ENCODE measurements at places on chromosomes 2 and 18. TPM values are rescaled to one million over a fixed set of nuclear protein-coding genes. Genes with fewer than 3 reads are reported as not detected.

GRCh38 chr2:96507957-96508520 is 2.9 kb upstream of the NEURL3 start:
- peak; percentile 87 for DNase-seq

DNA sequence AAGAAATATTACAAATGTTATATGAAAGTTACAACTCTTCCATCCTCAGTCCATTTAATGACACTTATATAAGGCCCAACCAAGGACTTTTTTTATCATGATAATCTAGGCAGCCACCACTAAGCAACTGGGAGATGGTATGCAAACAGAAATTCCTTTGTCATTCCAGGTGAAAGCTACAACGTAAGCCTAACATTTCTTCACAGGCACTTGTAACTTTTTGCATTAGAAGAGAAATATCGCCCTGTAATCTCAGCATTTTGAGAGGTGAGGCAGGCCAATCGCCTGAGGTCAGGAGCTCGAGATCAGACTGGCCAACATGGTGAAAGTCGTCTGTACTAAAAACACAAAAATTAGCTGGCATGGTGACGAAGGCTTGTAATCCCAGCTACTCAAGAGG is 581.2 kb upstream of the SLC8A1 start:
- no peak for DNase-seq

- no peak for DNase-seq
These were observed 69.7 kb downstream of the TGOLN2 start for GRCh38 chr2:85257970-85258605.

- no peak for DNase-seq
These were observed 143.4 kb downstream of the TMEM17 start for GRCh38 chr2:62362561-62362960.

DNA sequence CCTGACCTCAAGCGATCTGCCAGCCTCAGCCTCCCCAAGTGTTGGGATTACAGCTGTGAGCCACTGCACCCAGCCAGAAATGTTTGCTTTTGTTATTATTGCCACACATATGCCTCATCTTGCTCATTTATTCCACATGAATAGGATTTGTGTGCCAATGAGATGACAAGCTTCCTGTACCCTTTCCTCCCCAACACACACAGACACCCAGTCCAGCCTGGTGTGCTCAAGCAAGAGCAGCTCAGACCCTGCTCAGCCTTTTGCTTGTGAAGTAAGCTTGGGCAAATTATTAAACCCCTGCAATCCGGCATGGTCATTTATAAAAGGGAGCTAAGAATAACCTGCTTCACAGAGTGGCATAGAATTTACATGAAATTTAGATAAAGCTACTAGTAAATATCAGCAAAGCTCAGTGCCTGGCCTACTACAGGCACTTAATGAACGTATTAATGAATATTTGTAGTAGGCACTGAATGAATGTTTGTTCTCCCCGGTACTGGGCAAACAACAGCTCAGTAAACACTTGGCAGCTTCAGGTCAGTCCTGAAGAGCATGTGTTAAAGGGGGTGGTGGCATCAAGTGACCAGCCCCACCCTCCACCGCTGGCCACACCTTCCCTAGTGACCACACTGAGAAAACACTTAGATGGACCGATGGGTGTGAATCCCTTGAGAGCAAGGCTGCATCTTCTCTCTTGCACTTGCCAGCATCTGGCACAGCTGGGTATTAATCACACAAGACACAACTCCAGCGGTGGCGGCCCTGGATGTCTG is 280.2 kb downstream of the SRBD1 start:
- DNase-seq = no peak

- DNase-seq = no peak
These were observed 136.7 kb upstream of the CXCR4 start for GRCh38 chr2:136254681-136255080.

DNA sequence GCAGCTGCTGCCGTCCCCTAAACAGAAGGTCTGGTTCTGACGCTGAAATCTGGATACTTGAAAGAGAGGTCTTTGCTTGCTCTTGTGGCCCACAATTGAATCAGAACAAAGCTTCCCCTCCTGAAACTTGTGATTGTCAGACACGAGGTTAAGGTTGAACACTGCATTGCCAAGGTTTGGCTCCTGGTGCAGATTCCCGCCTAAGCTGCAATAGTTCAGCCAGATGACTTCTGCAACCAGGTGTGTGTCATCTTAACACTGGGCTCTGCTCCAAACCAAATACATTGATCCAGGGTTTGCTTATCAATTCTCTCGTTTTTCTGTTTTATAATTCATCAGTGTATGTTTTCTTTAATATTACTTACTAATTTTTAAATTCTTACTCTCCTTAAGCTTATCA is 14.6 kb downstream of the GKN1 start:
- no peak for DNase-seq

DNA sequence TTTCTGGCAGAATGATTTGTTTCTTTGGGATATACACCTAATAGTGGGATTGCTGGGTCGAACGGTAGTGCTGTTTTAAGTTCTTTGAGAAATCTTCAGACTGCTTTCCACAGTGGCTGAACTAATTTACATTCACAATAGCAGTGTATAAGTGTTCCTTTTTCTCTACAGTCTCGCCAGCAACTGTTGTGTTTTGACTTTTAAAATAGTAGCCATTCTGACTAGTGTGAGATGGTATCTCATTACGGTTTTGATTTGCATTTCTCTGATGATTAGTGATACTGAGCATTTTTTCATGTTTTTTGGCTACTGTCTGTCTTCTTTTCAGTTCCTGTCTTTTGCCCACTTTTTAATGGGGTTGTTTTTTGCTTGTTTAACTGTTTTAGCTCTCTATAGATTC is 306.2 kb downstream of the KIAA1328 start:
- no peak for DNase-seq

DNA sequence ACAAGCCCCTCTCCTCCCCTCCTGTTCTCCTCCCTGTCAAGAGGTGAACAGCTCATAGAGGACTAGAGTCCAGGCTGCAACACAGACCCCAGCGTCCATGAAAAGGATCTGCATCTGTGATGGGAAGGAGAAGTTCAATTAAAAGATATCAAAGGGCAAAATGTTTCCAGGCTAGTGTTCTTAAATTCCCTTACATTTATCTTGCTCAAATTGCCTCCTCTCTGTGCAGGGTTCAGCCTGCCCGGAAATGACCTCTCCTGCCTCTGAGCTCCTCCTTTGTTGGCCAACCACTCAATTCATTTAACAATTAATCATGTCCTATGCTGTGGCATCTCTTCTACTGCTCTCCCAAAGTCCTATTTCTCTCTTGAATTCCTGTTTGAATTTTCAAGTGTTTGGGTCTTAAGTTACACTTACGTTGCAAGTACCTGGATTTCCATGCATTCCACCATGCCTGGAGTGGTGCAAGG is 105.3 kb downstream of the TSN start:
- DNase-seq = no peak

- no peak for DNase-seq
These were observed 69.2 kb upstream of the ARL4C start for GRCh38 chr2:234565842-234566619.

DNA sequence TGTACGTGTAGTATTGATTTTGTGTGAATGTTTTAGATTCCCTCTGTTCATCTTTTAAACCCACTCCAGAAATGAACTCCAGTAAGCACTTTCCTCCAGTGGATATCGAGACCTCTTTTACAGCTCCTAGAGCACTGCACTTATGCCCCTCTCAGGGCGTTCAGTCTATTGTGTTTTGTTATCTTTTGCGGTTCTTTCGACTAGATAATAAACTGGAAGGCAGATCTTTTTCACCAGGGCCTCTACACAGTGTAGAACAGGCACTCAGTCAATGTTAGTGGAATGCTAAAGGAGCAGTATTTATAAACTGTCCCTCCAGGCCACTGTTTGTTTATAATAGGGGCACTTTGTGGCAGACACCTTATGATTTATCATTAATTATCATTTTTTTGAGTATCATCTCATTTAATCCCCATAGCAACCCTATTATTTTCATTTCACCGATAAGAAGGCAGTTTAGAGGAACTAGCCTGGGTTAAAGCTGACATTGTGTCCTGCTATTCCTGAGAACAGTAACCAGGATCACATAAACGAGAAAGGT is 742 bp upstream of the SOS1 start:
- DNase-seq = no peak

- DNase-seq = no peak
These were observed 2.0 kb downstream of the ASB18 start for GRCh38 chr2:236262238-236262637.

- DNase-seq = peak; percentile 28
These were observed 542 bp downstream of the PGAP1 start for GRCh38 chr2:196925768-196926561.

- no peak for DNase-seq
These were observed 721.0 kb upstream of the PKDCC start for GRCh38 chr2:41326851-41327250.

- DNase-seq = no peak
These were observed 60.9 kb upstream of the SLC9A2 start for GRCh38 chr2:102558463-102558862.

- no peak for DNase-seq
These were observed 201.5 kb downstream of the PPP1R1C start for GRCh38 chr2:182187130-182187529.

DNA sequence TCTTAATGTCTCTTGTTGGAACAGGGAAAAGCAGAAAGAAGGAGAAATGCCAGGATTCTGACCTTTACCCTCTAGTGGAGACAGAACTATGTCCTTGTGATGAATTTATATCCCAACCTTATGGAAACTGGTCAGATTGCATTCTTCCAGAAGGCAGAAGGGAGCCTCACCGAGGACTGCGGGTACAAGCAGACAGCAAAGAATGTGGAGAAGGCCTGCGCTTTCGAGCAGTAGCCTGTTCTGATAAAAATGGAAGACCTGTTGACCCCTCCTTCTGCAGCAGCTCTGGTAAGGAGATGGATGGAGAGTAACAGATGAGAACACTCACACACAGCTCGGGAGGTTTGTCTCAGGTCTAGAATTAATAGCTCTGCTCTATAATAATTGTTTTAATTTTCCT is 552.7 kb upstream of the HNMT start:
- DNase-seq = no peak

- no peak for DNase-seq
These were observed 199.7 kb downstream of the PID1 start for GRCh38 chr2:229071292-229071976.

- DNase-seq = no peak
These were observed 59.8 kb downstream of the MEIS1 start for GRCh38 chr2:66494708-66495107.

- peak; percentile 18 for DNase-seq
These were observed 1.6 kb upstream of the LPIN1 start for GRCh38 chr2:11744631-11745394.

DNA sequence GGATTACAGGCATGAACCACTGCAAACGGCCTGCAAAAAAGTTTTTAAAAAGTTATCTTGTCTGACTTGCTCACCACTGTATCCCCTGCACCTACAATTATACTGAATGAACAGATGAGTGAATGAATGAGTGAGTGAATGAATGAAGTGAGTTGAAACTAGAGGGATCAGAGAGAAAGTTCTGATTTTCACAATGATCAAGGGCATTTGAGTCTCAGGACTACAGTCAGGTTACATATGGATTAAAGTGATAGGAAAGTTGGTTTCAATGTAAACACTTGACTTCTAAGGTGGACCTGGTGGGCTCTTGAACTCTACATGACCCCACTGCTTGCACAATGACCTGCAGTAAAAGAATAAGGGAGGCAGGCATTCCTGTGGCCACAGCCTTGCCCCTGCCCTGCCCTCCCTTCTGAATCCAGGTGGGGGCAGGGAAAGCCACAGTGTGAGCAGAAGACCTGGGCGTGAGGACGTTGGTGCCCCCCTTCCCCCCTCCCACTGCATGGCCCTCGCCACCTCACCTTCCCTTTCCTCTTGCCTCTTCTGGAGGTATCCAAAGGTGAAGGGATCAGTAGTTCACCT is 10.7 kb downstream of the C2orf80 start:
- no peak for DNase-seq

DNA sequence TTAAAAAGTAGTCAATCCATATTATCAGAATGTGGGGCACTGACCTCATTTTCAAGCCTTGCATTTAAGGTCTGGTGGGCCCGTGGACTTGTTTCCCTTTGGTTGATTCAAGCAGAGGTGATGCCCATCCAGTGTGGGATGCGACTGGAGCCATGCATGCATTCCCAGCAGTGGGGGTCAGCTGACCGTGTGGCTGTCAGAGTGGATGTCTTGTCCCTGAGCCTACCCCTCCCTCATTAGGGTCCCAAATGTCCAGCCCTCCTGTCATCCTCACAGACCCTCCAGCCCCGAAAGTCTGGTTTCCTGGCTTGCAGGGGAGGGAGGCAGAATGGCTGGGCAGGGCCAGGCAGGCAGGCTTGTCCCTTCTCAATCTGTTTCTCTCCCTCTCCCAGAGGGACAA is 67.3 kb upstream of the SH3RF3 start:
- DNase-seq = no peak

- no peak for DNase-seq
These were observed 46.8 kb upstream of the DNMT3A start for GRCh38 chr2:25388491-25388890.

- no peak for DNase-seq
These were observed 68.1 kb upstream of the ITPRID2 start for GRCh38 chr2:181823405-181823804.

DNA sequence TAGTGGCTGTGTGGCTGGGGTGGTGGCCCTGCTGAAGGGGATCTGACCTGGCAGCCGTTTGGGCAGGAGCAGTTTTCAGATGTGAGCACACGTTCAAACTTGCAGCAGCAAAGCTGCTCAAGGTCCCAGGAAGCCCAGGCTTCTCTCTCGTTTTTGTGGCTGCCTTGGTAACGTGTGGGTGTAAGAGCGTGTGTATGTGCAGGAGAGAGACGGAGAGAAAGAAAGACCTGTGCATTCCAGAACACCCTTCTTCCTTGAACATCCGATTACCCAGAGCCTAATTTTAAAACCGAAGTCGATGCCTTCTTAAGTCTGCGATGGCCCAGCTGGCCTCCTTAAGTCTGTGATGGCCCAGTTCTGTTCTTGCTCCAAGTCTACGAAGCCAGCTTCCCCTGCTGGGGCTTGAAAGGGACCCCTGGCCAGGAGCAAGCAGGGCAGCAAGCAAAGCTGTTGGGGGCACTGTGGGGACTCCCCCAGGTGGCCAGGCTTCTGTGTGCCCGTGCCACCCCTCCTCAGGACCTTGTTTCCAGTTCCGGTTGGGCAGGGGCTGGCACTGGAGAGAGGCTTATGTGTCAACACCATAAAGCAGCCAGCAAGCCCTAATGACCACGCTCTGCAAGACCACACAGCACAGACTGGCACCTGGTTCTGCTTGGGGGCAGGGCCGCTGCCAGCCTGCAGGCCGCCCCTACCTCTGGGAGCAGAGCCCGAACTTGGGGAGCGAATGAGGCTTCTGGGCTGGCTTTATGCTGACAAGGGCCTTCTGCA is 55.8 kb upstream of the ALPP start:
- DNase-seq = no peak

- DNase-seq = no peak
These were observed 274.8 kb downstream of the SS18 start for GRCh38 chr18:25815659-25816058.

The POTEI gene
- total RNA-seq = 1.3 TPM

The SERTAD2 gene
- total RNA-seq = 16.8 TPM

The DES gene
- total RNA-seq = 0.28 TPM

The IL1RL1 gene
- total RNA-seq = not detected

The CAVIN2 gene
- not detected for total RNA-seq

The HOXD1 gene
- not detected for total RNA-seq

The CLEC4F gene
- total RNA-seq = not detected

The VIL1 gene
- total RNA-seq = not detected

The CCDC148 gene
- 1.4 TPM for total RNA-seq

The ZNF142 gene
- total RNA-seq = 50.0 TPM

The LYPD6B gene
- total RNA-seq = not detected

The MROH2A gene
- total RNA-seq = not detected

The NEDD4L gene
- total RNA-seq = 41.4 TPM

The NT5C1B gene
- total RNA-seq = not detected
